Activated CD4-positive, alpha-beta T cell treated with anti-CD3 and anti-CD28 coated beads, Interleukin-2, amount 50 U/mL, for 1 hour (primary cell): ENCODE measurements at places on chromosomes 1 and 21.
A peak's percentile ranks its signal among the peaks of the same experiment; 100 is the strongest.

DNA sequence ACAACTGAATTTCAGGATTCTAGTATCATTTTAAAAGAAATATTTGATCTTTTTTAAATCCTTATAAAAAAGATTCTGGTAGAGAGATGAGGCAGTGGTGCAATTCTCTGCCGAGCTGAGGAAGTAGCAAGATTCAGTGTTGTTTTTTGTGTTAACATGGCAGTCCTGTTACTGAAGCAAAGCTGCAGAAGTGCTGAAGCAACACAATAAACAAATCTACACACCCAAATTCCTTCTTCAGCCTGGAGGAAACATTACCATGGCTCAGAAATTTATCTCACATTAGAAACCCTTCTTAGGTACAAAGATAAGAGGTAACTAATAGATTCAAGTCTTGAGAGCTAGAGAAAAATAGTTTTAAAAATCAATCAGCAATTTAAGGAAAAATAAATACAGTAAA lies 216.0 kb downstream of the DENND1B start:
- DNase-seq: no peak

DNA sequence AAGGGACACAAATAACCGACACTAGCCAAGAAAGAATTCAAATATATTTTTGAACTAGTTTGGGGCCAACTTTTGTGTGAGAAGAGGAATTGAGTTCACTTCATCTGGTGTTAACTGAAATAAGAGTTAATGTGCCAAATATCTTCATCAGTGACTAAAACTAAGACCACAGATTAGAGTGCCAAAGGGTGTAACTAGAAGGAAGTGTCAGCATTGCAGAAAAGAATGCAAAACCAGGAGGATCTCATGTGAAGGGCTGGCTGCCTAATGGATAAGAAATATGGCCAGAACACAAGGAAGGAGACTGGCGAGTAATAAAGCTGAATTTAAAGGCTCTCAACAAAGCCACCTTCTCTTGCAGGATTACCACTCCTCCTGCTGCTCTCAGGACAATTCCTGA lies 61.8 kb upstream of the LRRC8D start:
- DNase-seq: no peak

DNA sequence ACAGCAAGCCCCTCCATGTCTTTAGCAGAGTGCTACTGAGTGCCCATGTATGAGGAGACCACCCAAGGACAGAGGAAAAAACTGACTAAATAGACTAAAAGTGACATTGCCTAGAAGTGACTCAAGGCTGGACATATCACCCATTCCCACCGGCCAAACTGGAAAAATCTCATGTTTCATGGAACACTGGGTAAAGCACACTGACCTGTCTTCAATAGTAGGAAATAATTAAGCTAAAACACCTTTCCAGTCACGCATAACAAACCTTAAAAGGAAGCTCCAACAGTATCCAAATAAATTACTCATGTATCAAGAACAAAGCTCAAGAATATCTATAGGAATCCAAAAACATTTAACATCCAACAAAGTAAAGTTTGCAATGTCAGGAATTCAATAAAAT lies 120.4 kb downstream of the SNX7 start:
- DNase-seq: no peak

DNA sequence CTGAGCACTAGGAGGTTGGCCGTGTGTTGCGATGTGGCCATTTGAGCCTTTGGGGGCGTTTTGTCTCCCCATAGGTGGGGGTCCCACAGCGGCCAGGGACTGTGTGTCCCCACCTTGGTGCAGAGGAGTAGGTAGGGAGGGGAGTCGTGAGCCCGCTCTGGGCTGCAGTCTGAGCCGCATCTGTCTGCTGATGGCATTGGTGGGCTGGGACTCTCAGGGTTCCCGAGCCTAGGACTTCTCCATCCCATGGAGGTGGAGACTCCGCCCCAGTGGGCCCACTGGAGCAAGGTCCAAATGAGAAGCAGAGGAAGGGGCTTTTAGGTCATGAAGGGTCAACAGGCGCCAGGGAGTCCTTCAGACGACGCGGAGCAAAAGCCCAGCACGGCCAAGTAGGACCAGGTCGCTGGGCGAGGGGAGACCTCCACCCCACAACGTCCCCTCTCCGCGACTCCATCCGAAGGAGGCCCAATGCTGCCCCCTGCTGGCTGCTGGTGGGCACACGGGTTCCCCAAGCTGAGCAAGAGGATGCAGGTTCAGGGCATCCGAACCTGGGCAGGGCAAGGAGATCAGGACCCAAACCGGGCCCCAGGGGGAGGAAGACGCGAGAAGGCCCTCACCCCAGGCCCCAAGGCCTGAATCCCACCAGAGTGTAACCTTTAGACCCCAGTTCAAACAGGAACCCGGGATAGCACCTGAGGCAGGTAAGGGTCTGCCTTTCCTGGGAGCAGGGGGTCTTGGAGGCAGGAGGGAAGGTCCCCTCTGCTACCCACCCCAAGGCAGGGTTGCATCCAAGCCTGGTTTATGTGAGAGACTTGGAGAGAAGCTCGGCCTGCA lies 14.9 kb downstream of the TTC34 start:
- peak; percentile 76 for DNase-seq

- DNase-seq: no peak
These were observed 59.4 kb upstream of the FAM20B start for GRCh38 chr1:178966312-178966711.

DNA sequence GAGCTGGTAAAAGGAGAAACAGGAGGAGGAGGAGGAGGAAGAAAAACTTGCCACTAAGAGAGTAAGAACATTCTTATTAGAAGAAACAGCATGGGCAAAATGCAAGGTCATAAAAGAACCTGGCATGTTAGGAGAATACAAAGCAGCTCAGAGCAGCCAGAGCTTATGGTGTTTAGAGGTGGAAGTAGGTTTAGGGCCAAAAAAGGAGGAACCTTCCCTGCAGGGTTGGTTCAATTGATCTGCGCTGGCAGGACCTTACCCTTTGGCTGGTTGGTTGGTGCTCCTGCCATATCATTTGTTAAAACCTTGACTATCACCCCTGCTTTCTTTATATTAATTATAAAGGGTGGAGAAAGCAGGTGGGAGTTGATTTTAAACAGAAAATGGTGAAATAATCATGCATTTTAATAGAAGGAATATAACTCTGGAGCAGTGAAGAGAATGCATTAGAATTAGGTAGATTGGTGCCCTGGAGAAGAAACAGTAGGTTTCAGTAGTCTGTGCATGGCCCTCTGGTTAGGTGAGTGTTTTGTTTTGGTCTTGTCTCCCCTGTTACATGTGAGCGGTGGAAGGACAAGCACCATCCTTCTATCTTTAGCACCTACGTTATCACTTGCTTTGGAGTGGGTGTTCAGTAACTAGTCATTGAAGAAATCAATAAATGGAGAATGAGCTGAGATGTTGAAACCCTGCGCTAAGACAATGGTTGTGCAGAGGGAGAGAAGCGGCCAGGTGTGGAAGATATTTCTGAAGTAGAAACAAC lies 110.4 kb upstream of the NGF start:
- no peak for DNase-seq

DNA sequence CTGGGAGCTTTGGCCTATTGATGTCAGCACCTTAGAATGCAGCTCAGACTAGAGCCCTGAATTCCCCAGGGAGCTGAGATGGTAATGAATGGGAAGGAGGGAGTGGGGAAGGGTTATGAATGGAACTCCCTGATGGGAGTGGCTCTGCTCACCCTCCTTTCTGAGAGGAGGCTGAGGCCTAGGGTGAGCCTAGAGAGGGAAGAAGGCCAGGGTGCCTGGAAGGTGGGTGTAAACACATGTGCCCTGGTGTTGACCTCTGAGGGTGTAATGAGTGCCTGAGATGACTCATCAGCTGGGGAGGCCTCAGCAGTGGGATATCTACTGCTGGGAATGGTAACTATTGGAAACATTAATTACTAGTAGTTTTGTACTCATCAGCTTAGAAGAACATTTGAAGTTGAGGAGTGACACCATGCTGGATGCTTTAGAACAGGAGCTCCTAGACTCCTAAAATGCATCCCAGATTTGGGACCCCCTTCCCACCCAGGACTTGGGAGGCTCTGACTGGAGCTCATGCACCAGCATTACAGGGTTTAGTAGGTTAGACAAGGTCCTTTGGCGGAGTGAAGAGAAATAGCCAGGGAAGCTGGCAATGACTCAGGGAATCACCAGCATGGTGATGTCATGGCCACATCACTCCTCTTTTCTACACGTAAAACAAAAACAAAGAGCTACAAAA lies 16.0 kb upstream of the PIGV start:
- no peak for DNase-seq

DNA sequence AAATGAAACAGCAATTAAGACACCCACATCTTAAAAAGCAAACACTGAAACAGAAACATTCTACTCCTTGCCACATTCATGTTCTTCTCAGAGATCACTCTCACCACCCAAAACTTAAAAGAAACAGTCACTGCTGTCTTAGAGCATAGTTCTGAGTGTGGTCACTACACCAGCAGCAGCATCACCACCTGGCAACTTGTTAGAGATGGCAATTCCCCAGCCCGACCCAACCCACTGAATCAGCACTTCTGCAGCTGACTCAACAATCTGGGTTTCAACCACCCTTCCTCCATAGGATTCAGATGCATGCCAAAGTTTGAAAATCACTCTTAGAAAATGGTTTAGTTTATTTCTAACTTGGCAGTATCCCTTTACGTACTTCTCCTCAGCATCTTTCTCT lies 126.1 kb downstream of the CDC42BPA start:
- no peak for DNase-seq

- DNase-seq: no peak
These were observed 239.5 kb downstream of the RYR2 start for GRCh38 chr1:237281481-237281880.

GRCh38 chr21:45999581-46000181 lies 18.1 kb downstream of the COL6A1 start:
- no peak for DNase-seq

GRCh38 chr1:58964880-58965279 lies 181.0 kb upstream of the JUN start:
- DNase-seq: no peak

DNA sequence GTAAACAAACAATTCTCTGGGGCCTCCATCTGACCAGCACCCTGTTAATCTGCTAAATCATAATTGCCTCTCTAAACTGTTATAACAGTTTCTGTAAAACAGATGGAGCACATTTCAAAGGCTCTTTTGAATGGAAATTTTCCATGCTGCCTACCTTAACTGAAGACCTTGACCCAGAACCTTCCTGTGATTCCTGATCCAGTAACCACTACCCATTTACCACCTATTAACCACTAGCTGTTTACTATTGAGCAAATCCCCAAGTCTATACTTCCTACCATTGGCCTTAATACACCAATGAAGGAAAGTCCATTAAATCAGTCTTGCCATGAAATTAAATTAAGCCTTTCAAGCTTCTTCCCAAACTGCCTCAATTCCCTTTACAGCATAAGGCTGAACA lies 46.3 kb downstream of the RAB3GAP2 start:
- DNase-seq: no peak

GRCh38 chr1:43367904-43368645 lies at the start of gene ELOVL1:
Gene ELOVL1 (minus strand): TSS chr1:43368011. CDS start chr1:43365609, 2,402 bp downstream.
- peak; percentile 72 for DNase-seq

DNA sequence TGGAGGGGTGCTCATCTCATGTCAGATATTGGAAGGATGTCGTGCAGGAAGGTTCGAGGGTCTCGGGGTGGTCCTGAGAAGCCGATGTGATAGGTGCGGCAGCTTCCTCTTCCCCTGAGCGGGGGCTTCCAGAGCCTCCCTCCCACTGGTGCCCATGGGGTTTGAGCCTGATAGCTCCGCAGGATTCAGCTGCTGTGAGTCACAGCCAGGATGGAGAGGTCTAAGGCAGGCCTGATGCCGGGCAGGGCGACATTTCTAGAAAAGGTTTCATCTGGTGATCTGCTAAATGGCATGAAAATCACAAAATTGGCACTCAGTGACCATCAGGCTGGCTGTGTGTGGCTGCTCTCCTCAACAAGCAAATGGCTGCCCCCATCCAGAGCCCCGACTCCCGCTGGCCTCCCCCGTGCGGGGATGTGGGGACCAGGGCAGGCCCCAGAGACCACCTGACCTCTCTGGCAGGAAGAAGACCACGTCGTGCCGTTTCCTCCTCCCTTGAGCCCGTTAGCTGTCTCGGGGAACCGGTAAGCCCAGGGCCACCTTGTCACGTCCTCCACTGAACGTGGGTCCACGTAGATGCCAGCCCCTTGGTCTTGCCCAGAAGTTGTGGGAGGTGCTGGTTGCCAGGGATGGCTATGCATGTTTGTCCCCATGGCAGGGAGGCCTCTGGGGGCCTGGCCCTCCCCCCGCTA lies 66.1 kb downstream of the SKI start:
- DNase-seq: no peak

- DNase-seq: peak; percentile 77
These were observed 71.8 kb upstream of the ADAM30 start for GRCh38 chr1:119968068-119968492.

DNA sequence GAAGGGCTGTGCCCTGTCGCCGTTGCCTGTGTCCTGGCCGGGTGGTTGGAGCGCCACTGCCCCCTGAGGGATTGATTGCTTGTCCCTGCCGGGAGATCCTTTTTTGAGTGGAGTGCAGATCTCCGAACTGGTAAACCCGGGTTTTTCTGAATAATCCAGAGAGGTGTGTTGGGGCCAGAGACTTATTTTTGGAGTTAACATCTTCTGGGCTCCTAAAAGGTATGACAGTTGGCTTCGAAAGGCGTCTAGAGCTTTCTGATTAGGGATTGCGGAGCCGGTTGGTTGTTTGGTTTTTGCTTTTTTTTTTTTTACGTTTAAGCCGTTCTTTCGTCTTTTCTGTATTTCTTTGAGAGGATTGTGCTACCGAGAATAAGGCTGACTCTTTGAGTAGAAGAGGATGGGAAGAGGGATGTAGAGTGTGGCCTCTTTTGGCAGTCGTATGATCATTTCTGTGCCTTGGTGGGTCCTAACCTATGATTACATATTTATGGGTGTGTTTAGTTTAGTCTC lies 756 bp downstream of the RLF start:
- DNase-seq: no peak

DNA sequence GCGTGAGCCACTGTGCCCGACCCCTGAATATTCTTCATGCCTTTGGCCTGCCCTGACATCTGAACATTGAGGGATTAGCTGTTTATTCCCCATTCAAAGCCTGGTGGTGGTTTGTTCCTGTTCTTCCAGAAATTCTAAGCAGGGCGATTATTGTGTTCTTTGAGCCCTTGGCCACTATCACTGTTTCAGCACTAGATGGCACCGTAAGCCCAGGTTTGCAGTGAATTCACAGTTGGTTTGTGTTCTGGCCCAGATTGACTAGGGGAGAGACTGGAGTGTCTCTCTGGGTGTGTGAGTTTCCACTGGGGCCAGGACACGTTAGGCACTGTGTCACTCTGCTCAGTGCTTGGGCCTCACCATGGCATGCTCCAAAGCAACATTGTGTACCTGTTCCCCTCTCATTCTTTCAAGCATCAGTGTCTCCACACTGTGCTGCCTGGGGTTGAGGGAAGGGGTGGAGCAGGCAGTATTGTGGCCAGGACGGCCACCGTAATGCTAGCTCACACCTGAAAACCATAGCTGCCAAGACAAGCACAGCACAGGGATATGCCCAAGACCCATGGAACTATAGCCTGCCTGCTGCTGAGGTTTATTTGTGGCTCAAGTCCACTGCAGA lies 52.7 kb downstream of the PKN2 start:
- DNase-seq: no peak

- DNase-seq: no peak
These were observed 36.8 kb downstream of the UBE2U start for GRCh38 chr1:64240206-64240605.
